ENCODE measurements at places on chromosomes 11 and 22.

GRCh38 chr11:131760091-131761061 is 390.0 kb downstream of the NTM start:
- DNase-seq = no peak

- no peak for DNase-seq
These were observed 155.7 kb downstream of the GRIK4 start for GRCh38 chr11:120667281-120667680.

- DNase-seq = no peak
These were observed 113.1 kb downstream of the SPATA19 start for GRCh38 chr11:133732109-133732674.

GRCh38 chr11:9861860-9862725 is 198.2 kb downstream of the SWAP70 start:
- DNase-seq = peak; percentile 41

- DNase-seq = peak; percentile 100
These were observed at the start of gene ZNHIT2 for GRCh38 chr11:65117206-65118096. ZNHIT2 (minus strand) TSS chr11:65117701; CDS start chr11:65117653, 48 bp downstream.

DNA sequence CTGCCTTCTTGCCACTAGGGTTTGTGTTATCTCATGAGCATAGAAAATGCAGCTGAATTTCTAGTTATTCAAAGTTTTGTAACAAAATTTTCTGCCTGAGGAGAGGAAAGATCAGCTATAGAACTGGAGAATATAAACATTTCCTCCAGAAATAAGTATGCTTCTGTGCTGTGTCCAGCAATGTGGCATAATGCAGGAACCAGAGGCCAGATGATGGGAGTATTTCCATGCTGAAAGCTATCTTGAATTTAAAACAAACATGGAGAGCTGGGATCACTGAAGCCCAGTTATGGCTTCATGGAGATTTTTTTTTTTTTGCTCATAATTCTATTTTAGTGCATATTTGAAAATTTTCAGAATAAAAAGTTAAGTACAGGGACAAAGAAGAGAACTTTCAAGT is 608.2 kb downstream of the SOX6 start:
- DNase-seq = no peak

- DNase-seq = no peak
These were observed 2302.2 kb upstream of the RAG2 start for GRCh38 chr11:38900211-38900610.

- no peak for DNase-seq
These were observed 2.9 kb downstream of the LGALS12 start for GRCh38 chr11:63508745-63509144.
